T-helper 2 cell (primary cell): ENCODE measurements at places on chromosomes 5 and 9.

- peak; percentile 48 for DNase-seq
Measured at GRCh38 chr9:14992081-14992480, 81.9 kb upstream of the FREM1 start.

DNA sequence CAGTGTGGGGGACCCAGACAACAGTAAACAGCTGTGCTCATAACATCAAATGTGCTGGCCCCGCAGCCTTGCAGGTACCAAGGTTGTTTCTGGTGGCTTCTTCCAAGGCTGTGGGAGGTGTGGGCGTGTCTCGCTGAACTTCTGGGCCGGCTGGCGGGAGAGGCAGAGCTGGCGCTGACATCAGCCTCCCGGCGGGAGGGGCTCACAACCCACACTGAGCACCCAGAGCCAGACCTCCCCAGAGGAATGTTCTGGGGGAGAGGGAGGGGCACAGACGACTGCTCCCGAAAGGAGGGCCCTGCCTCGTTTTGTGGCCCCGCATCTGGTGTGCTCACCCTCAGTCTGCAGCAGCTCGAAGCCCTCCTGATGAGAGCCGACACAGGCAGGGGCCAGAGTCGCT lies 6.9 kb upstream of the SLC12A7 start:
- no peak for DNase-seq

- no peak for DNase-seq
Measured at GRCh38 chr5:125152044-125152443, 405.6 kb upstream of the ZNF608 start.

DNA sequence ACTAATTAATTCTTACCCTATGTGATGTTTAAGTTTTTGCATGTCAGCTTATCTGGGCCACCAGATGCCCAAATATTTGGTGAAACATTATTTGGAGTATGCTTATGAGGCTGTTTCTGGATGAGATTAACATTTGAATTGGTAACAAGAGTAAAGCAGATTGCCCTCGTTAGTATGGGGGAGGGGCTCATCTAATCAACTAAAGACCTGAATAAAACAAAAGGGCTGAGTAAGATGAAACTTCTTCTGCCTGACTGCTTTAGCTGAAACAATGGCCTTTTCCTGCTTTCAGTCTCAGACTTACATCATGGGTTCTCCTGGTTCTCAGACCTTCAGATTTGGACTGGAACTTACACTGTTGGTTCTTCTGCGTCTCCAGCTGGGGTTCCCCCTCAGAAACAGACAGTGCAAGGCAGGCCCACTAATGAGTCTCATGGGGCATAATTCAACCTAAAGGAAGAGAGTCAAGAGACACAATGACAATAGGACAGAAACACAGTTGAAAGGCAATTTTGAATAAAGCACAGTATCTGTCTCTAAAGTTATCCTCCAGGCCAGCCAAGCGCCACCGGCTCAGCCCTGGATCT lies 288.4 kb downstream of the CAAP1 start:
- no peak for DNase-seq

DNA sequence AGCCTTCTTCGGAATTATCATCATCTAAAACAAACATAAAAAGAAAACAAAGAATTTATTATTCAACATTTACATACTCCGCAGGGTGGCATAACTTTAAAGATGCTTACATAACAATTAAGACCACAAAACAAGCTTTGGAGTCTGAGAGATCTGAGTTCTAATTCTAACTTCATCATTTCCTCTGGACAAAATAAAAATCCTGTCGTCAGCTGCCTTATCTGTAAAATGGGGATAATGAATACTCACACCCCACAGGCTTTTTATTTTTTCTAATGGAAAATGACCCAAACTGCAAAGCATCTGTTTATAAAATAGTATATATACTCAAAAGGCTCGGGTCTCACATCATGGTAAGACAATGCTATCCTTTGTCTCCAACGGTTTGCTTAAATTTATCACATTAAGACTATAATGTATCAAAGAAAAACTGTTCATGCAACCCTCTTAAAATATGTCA lies 4.3 kb downstream of the ARRDC3 start:
- no peak for DNase-seq

DNA sequence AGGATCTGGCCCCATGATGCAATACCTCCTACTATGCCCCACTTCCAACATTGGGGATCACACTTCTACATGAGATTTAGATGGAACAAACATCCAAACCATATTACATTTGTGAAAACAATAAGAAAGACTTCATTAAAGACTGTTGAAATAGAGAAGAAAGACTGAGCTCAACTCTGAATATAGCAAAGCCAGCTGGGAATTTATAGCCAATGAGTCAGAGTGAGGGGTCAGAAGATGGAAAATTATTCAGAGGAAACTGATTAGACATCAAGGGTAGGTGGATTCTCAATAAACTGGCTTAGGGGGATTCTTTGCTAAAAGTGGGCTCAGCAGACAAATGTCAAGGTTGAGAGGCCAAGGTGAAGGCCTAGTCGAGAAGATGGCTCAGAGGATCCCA lies 25.6 kb downstream of the BTF3 start:
- DNase-seq = no peak

GRCh38 chr5:138654281-138654867 lies 79.2 kb upstream of the HSPA9 start:
- DNase-seq = peak; percentile 78

- DNase-seq = no peak
Measured at GRCh38 chr9:19967216-19967887, 178.5 kb upstream of the SLC24A2 start.

GRCh38 chr9:17627641-17628040 lies 48.8 kb downstream of the SH3GL2 start:
- no peak for DNase-seq

- no peak for DNase-seq
Measured at GRCh38 chr9:93127395-93127911, 6.6 kb downstream of the NINJ1 start.

GRCh38 chr5:97903742-97904141 lies 720.7 kb upstream of the RIOK2 start:
- no peak for DNase-seq

DNA sequence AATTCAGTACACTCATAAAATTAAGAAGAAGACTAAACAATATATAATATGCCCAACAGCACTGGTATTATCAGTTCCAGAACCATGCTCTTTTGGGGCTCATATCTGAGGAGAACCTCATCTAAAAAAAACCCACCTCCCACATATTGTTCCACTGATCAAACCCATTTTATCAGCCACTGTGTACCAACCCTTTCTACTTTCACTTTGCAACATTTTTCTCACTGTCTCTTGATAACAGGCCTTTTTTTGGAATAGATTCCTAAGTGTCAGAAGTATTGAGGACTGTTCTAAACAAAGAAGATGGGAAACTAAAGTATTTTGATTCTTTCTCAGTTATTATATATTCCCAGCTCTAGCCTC lies 173.2 kb downstream of the GABRB2 start:
- no peak for DNase-seq

DNA sequence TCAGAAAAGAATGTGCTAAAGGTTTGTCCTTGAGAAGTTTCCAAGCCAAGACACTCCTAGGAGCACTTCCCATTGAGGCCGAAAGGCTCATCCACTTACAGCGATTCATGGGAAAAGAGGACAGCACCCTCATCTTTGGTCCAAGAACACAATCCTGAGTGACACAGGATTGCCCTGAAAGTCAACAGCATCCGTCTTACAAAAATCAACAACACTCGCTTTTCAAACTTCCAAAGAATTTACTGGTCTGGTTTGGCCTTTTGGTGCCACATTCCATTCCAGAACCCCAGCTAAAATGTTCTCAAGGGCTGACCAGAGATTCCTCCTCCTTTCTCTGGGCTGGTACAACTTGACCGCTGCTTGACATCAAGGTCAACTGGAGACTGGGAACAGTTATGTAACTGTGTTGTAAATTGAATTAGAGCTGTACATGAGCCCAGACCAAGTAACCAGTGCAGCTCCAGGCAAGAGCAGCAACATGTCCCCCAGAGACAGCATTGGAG lies 415.8 kb upstream of the PIK3R1 start:
- DNase-seq = no peak

DNA sequence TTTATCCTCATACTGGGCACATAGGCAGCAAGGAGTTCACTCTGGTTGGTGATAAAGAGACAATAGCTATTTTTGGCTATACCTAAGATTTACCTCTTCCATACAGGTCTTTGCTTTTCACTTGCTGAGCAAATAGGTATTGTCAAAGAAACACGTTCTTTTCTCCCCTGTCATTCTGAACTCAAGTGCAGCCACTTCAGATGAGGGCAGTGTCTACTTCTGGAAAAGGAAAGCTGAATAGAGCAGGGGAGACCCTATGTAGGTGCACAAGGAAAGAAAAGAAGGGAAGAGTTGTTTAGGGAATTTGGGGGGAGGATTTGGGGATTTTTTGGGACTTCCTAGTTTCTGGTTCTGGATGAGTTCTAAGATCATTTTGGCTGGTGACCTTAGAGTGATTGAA lies 109.6 kb downstream of the ATP10B start:
- no peak for DNase-seq

- DNase-seq = no peak
Measured at GRCh38 chr5:68534131-68534940, 318.8 kb downstream of the PIK3R1 start.

DNA sequence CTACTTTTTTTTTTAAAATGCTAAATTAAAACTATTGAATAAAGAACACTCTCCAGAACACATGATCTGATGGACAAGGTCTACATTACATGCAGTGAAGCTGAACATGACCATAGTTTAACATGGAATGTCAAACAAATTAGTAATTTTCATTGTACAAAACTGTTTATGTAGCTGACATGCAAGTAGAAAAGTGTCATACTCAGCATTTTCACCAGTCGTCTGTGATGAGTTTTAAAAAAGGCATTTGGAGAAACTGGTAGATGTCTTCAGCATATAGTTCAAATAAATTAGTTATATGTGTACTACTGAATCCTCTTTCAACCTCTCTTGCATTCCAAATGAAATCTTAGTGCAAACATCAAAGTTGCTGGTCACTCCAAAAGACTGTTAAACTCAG lies 301.9 kb downstream of the FER start:
- DNase-seq = no peak

DNA sequence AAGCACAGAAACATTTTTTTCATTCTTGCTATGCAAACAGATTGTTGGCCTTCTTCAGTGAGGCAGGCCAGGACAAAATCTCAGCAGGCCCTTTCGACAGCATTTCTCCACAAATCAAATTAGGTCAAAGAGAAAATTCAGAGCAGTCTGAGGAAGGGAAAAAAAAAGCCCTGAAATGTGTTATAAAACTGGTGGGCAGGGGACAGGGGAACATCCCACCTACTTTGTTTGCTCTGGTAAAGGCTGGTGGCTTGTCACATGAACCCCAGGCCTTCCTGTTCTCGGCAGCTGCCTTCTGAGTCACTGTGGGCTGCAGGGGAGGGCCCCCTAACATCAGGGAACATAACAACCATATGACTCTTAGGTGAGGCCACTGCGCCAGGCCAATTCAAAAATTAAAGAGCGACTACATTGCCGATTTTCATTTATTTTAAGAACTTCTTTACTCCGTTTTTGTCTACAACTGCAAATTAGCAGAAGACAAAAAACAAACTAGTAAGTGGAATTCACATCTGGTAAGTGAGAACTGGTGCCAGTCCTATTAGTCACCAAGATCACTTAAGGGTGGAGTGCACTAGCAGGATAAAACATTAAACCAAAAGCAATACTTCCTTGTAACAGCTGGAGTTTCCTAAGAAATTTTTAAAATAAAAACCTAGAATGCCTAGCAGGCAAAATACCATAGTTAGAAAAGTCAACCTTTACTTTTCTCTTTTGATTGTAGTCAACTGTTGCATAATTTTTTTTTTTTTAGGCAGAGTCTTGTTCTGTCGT lies 46.2 kb upstream of the DENND4C start:
- DNase-seq = peak; percentile 59

GRCh38 chr9:22911632-22912031 lies 465.0 kb downstream of the DMRTA1 start:
- DNase-seq = no peak

DNA sequence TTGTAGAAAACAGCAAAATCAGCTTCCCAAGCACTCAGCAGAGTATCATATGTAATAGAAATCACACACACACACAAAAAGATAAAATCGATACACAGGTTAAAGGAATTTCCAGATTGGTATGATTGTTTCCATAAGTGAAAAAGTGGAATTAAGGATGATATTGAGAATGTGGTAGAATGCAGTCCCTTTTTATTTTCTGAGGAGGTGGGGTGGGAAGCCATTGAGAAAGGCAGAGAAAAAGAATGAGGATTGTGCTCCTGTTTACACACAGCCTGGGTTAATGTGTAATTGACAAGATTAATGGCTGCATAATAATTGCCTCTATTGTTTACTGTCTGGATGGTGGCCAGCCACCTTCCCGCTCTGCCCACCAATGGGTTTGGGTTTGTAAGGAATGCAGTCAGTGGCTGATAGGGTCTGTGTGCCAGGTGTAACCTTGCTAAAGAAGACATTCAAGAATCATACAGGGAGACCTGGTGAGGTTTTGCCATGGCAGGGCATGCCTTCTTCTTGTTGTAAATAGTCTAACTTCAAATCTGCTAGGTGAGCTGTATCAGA lies 177.2 kb upstream of the MAP3K1 start:
- DNase-seq = no peak
